Daoy (cell line): ENCODE measurements at places on chromosomes 7 and 10.

- DNase-seq: no peak
Measured at GRCh38 chr7:29042824-29043231, 84.7 kb upstream of the TRIL start.

GRCh38 chr7:16091701-16092310, 329.5 kb downstream of the CRPPA start:
- no peak for DNase-seq

DNA sequence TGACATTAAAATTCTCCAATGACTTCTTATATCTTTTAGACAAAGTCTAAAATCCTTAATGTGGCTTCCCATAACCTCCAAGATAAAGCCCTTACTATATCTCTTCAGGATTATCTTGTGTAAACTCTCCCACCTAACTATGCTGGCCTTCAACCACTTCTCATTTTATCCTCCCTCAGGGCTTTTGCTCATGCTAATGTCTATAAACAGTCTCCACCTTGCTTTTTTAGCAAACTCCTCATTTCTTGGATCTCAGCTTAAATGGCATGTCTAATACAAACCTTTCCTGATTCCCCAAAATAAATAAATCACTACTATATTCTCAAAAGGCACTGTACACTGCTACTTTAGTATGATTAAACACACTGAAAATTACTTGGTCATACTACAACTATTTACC, 181.2 kb downstream of the LRRN3 start:
- no peak for DNase-seq

- DNase-seq: no peak
Measured at GRCh38 chr10:129919358-129919757, 44.7 kb downstream of the EBF3 start.

DNA sequence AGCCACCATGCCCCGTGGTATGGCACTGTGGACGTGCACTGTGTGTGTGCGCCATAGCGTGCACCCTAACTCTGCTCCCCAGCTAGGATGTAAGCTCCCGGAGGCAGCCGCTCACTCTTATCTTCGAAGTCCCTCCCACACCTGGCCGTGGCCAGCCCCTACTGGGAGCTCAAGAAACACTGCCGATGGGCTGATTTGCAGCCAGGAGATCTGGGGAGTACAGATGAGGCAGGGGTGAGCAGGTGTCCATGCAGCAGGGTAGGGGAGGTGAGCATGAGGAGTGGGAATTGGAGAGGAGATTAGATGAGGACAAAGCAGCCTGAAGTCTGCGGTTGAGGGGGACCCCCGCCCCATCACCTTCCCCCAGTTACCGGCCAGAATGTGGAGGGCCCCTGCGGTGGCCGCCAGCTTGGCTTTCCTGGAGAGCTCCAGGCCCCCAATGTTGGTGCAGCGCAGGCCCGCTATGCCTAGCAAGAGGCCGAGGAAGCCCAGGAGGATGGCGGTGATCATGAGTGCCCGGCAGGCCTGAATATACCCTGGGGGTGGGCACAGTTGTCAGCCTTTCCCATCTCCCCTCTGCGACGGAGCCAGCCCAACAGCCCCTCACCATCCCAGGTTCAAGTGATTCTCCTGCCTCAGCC, 3.6 kb downstream of the CLDN15 start:
- no peak for DNase-seq
